ENCODE measurements at places on chromosomes 5 and 9.

DNA sequence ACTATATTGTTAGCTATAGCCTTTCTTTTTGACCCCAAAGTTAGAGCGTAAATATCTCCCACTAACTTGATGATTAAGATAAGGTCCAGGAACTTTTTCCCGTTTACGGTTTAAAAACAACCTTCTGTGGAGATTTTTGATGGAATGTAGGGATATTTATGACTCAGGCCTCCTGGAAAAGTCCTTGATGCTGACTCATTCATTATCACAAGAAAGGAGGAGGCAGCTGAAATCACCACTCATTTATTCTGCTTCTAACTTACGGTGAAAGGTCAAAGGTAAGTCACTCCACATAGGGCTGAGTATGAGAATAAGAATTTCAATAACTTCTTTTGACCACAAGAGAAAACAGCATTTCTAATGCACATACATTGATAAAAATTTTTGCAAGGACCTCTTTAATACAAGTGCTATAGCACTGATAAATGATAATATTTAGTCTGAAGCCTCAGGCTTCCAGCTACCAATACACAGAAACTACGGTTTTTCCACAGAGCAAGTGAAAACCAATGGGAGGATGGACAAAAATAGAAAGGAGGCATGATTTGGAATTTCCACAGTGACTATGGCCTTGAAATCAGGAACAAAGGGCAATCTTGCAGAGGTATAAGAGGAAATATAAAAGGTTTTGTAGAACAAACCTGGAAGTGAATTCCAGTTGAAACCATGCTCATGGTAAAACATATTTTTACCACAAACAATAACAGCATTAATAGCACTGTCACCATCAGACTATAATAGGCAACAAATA lies 146.5 kb downstream of the PPP2R2B start:
- no peak for DNase-seq

- no peak for DNase-seq
Observed at GRCh38 chr5:5950658-5951057, 427.7 kb downstream of the MED10 start.

- DNase-seq: no peak
Observed at GRCh38 chr9:16293610-16294009, 576.9 kb downstream of the BNC2 start.

DNA sequence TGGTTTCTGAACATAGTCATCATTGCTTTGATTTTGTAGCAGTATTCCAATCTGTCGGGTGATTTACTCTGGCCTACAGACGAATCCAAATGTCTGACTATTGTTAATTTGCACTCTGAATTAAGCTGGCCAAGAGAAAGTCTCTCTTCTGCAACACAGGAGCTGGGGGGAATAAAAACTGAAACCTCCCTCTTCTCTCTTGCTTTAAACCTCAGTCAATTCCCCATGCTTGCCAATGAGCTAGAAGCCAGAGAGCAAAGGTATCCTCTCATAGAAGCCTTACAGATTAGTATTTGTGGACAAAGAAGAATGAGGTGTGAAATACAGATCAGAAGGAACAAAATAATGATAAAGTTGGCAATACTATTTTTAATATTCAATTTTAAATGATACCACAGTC lies 353.9 kb upstream of the CDH10 start:
- DNase-seq: no peak

GRCh38 chr9:28801144-28801799 lies 1228.0 kb upstream of the C9orf72 start:
- no peak for DNase-seq

Data from SIG-M5 (cell line).